ENCODE measurements at places on chromosomes 1 and 21.

- no peak for DNase-seq
Observed at GRCh38 chr1:101371259-101371658, 134.4 kb downstream of the S1PR1 start.

DNA sequence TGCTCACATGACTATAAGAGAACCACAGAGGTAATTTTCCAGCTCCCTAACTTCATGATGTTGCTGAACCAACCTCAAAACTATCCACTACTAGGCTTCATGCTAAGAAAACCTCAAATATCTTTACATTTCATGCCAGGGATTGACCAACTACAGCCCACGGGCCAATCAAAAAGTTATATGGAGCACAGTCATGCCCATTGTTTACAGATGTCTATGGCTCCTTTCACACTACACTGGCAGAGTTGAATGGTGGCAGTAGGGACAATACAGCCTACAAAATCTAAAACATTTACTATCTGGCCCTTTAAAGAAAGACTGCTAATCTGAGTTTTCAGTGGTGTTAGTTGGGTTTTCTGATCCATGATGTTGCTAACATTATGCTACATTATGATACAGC is 154.8 kb downstream of the TM2D1 start:
- no peak for DNase-seq

- no peak for DNase-seq
Observed at GRCh38 chr1:68314151-68314780, 81.9 kb upstream of the WLS start.

GRCh38 chr1:233993651-233994050 is 89.2 kb downstream of the SLC35F3 start:
- DNase-seq, result no peak

DNA sequence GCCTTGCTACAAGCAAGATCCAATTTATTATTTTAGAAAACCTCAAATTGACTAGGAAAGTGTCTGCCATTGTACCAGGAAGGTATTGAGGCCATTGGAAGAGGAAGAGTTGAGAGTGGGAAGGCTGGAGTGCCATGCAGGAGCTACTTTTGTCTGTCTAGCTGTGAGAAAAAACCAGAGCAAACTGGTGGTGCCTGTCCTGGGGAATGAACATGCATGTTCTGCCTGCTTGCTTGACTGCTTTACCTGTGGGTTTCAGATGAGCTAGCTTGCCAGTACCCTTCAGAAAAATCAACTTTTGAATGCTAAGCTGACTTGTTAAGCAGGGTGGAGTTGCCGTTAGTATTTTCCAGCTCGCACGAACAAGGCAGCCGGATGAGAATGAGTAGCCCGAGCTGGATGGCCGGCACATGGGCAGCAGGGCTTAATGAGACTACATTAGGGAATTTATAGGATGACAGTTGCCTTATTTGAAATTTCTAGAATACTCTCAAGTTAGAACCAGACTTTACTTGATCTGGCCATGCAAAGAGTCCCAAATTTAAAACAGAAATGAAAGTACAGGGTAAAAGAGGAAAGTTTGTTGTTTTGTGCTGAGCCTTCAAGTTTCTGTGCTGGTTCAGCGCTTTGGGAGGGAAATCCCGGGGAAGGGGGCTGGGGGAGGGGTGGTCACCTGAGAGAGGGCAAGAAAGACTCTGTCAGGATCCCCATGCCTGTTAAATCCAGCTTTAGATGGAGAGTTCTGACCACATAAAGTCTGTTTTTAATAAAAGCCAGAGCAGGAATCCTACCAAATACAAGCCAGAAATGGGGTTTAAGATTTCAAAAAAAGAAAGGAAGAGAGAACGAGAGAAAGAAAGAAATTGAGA is 29.6 kb upstream of the C1orf105 start:
- no peak for DNase-seq

GRCh38 chr1:216665856-216666255 is 57.4 kb downstream of the ESRRG start:
- no peak for DNase-seq

- no peak for DNase-seq
Observed at GRCh38 chr1:209421978-209422680, 161.4 kb upstream of the CAMK1G start.

DNA sequence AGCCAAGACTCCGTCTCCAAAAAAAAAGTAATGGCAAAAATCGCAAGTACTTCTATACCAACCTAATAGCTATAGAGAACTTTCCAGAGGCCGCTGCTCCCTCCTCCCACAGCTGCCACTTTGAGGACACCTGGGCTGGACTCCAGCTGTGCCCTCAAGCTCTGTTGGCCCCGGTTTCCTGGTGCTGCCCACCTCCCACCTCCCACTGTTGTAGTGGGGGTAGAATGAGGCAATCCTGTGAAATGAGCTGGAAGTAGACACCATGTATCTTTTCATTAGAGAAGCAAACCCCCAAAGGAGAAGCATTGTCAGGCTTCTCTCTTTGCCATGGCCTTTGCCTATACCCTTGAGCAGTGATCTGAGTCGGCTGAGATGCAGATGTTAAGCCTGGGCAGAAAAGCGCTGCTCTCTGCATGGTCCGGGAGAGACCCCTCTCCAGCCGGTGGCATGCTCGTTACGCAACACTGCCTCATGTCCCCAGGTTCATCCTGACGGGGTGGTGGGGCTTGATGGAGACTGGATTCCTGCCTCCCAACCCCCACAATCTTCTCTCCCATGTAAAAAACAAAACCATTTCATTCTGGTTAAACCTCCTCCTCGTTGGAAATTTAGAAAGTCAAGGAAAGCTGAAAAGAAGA is 39.7 kb downstream of the SIM2 start:
- DNase-seq, result no peak

DNA sequence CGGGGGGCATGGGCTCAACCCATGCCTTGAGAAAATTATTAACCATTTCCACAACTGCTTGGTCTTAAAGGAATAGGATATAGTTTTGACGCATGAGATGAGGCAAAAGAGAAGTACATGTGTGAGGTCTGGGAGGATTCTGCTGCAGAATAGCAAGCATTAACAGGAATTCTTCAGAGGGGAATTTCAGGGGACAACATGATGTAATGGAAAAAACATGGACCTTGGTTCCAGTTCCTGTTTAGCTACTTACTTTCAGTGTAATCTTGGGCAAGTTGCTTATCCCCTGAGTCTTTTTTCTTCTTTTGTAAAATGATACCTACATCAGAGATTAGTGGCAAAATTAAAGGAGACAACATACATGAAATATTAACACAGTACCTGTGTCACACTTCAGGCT is 85.6 kb downstream of the PRRX1 start:
- DNase-seq, result no peak

GRCh38 chr1:165403835-165404482 is 41.0 kb downstream of the RXRG start:
- DNase-seq, result no peak

DNA sequence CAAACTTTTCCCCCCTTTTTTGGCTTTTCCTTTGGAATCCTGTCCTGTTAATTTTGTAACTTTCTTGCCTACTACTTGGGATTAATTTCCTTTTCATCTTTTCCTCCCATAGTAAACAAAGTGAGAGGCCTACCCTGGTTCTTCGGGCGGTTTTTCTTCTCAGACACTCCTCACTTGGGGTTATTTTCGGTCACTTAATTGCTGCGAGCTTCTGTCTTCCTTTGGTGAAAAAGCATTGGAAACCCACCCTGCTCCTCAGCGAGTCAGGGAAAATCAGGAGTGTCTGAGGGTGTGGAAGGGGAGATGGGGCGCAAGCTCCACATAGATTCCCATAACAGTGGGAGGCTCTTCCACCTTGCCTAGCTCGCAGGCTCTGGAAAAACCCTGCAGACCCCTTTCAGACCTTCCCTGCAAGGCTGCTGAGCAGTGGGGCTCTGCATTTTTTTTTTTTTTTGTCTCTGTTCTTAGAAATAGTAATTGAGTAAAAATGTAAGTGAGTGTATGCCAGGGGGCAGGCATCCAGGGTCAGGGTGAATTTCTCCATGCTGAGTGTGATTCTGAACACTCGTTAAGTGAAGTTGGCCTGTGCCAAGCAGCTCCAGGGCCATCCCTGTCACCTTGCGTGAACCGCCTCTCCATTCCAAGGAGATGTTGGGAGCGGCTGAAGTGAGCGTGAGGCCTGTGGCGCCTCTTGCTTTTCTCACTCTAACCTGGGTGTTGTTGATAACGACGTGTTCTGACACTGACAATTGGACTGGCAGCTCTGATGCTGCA is 20.3 kb downstream of the TGFB2 start:
- DNase-seq, result no peak

- DNase-seq, result no peak
Observed at GRCh38 chr1:177472567-177472966, 301.8 kb downstream of the BRINP2 start.

DNA sequence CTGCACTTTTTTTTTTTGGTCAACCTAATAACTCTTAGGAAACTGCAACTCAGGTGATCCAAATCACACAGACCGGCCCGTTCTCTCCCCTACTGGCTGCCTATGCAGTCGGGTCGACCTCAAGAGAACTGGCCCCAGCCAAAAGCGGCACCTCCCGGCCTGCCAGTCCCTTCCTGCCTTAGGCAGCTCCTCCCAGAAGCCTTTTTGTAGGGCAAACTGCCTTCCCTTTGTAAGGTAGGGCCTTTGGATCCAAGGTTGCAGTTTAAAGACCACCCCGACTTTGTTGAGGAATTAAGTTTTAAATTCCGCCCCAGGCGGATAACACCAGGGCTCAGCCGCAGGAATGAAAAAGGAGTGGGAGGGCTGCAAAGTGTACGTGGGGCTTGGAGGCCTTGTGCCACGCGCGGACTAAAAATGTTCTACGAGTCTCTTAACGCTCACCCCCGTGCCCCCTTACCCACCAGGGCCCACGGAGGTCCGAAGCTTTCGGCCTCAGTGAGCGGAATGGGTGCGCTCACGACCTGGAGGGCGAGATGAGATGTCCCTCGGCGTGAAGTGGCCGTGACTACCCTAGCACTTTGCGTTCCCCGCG is 642 bp upstream of the ST3GAL3 start:
- DNase-seq, result no peak

DNA sequence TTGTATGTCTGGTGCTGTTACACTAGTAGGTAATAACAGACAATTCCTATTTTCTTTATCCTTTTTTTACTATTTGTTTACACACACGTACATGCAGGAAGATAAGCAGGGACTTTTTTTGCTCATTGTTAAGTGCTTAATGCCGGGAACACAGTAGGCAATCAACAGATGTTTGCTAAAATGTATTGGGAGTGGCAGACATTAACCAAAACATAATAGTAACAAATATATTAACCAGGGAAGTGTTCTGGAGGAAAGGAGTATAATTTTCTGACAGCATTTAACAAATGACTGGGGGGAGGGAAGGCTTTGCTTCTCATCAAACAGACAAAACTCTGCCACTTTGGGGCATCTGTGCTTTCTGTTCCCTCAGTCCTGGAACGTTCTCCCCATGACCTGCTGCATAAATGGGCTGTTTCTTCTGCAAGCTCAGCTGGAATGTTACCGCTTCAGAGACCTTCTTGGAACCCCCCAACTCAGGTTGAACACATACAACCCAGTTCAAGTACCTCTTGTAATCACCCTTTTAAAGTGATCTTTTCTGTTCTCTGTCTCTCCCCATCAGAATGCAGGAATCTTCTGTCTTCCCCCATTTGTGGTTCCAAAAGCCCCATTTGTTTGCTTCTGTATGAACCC is 2.1 kb downstream of the CR1L start:
- no peak for DNase-seq

DNA sequence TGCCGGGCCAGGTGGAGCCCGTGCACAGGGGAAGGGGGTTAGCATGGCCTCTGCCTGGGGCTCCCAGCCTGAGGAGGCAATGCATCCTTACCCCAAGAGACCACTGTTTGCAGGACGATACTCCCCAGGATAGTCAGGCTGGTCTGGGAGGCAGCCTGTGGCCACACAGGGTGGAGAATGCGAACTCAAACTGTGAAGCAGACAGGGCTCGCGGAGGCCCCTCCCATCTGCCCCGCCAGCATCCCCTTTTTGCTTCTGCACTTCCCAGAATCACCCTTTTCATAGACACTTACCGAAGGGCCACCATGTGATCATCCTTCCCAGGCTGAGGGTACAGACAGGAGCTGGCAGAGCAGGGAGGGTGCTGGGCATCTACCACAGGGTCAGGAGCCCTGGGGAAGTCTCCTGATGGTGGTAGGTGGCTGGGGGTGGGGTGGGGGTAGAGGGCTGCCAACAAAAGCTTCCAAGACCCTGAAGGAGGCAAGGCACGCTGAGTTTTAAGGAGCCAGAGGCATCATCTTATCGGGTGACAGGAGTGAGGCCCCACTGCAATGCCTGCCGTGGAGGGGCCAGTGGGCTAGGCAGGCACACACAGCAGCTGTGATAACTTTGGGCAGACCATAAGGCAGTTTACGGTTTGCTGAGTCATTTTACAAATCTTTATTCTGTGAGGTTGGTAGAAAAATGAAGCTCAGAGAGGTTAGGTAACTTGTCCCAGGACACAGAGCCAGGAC is 31.3 kb upstream of the BTG2 start:
- DNase-seq, result no peak

DNA sequence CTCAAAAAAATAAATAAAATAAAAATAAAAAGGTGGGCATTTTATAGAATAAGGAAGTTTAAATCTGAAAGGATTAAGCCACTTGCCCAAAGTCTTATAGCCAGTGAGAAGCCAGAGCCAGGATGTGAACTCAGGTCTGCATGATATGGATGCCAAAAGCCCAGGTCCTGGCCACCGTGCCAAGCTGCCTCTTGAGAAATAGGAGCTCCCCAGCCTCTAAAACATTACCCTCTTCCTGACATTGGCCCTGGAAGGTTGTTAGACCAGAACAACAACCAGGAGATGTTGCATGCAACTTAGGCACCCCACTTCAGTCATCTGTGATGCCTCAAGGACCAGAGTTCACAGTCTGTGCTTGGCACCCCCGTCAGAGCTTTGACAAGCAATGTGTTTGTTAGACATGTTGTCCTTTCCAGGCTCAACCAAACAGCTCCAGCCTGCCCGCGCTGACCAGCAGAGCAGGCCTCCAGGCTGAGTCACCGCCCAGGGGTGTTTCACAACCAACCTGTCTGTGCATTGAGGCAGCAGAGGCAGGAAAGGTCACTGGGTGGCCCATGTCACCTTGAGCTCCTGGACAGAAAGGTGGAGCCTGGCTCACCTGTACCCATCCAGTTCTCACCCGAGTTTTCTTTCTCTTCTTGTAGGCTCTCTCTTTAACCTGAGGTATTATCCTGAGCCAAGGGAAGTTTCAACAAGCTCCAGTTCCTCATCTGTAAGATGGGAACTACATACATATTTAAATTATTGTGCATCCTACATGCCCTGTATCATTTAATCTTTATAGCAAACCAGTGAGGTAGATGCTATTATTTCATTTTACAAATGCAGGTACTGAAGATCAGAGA is 14.9 kb upstream of the MED18 start:
- DNase-seq, result no peak

DNA sequence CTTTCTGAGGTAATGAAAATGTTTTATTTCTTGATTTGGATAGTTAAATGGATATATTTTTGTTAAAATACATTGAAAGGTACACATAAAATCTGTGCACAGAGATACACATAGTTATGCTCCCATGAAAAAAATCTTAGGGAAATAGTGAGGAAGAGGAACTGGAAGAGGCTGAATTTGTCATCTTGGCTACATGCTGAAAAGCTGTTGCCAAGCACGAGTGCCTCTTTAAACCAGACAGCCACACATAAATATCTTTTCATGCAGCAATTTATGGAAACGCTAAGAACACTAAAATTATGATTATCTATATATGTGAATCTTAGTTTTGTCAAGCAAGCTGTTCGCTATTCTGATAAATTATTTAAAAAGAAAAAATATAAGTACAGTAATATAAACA is 12.8 kb upstream of the ADAR start:
- DNase-seq, result no peak
